Heart left ventricle (tissue), 16 donors: ENCODE measurements at places on chromosomes 16 and 17. TPM values are rescaled to one million over a fixed set of nuclear protein-coding genes. Genes with fewer than 3 reads are reported as not detected.

The PLK1 gene
- 1.1 TPM for total RNA-seq

The TBC1D3H gene
- 1.1 TPM for total RNA-seq

The GCGR gene
- total RNA-seq = not detected

The DCAKD gene
- 40.5 TPM for total RNA-seq

The RFNG gene
- total RNA-seq = 27.7 TPM

The PPP1R1B gene
- total RNA-seq = 0.54 TPM

The KRT12 gene
- total RNA-seq = not detected

The PPP1R27 gene
- total RNA-seq = not detected

The SLC13A5 gene
- not detected for total RNA-seq

The PLEKHM1 gene
- 16.9 TPM for total RNA-seq

GRCh38 chr17:67779098-67779672, 46.1 kb upstream of the BPTF start:
- DNase-seq = peak; percentile 62

GRCh38 chr17:9818760-9819159, 3.1 kb downstream of the GSG1L2 start:
- DNase-seq = no peak

GRCh38 chr17:48053758-48054237, 5.6 kb downstream of the NFE2L1 start:
- DNase-seq = no peak

- DNase-seq = no peak
Measured at GRCh38 chr17:80270104-80270503, 9.5 kb downstream of the RNF213 start.

DNA sequence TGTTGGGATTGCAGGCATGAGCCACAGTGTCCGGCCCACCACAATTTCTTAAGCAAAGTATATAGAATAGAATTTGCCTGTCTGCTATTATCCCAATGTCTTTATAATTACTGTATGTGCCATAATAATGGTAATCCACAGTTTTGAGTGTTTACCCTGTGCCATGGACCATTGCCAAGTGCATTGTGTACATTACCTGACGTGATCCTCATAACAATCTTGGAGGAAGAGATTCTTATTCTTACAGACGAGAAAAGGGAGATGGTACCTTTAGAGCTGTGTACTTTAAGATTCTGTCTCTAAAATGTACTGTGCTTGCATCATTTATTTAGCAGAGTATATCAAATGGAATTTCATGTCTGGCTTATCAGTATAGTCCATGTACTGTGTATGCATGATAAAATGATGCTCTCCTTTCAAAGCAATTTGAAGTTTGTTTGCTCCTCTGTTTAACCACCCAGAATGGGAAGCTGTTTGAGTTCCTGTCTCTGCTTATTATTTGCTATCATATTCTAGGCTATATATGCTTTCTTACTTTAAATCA, 13.8 kb upstream of the CDR2 start:
- DNase-seq = no peak

DNA sequence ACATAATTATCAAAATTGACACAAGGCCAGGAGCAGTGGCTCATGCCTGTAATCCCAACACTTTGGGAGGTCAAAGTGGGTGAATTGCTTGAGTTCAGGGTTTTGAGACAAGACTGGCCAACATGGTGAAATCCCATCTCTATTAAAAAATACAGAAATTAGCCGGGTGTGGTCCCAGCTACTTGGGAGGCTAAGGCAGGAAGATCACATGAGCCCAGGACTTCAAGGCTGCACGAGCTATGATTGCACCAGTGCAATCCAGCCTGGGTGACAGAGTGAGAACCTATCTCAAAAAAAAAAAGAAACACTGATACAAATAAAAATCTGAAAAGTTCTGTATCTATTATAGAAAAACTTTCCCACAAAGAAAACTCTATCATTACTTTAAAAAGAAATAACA, 15.5 kb downstream of the MYH10 start:
- no peak for DNase-seq

DNA sequence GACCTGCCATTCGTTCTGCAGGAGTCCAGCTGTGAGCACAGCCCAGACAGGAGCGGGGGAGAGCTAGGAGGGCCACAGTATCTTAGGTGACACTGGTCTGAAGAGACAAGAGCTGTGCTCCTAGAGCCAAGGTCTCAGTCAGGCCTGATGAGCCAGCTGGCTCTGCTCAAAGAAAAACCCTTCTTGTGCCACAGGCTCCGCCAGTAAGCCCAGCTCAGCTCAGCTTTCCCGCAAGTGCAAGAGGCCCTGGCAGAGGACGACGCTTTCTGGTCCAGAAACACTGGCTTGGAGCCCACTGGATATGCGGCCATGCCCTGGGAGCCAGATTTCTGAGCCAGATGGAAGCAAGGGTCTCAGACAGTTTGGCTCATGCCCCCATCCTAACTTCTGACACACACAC, 23.9 kb downstream of the PEMT start:
- peak; percentile 91 for DNase-seq

GRCh38 chr16:67001726-67002125, 13.3 kb downstream of the CES4A start:
- no peak for DNase-seq

- DNase-seq = no peak
Measured at GRCh38 chr17:6930749-6931148, 65.1 kb upstream of the ALOX12 start.

- DNase-seq = no peak
Measured at GRCh38 chr17:37605081-37605480, 4.1 kb downstream of the SYNRG start.

- no peak for DNase-seq
Measured at GRCh38 chr16:86471896-86472295, 38.4 kb upstream of the FOXF1 start.

DNA sequence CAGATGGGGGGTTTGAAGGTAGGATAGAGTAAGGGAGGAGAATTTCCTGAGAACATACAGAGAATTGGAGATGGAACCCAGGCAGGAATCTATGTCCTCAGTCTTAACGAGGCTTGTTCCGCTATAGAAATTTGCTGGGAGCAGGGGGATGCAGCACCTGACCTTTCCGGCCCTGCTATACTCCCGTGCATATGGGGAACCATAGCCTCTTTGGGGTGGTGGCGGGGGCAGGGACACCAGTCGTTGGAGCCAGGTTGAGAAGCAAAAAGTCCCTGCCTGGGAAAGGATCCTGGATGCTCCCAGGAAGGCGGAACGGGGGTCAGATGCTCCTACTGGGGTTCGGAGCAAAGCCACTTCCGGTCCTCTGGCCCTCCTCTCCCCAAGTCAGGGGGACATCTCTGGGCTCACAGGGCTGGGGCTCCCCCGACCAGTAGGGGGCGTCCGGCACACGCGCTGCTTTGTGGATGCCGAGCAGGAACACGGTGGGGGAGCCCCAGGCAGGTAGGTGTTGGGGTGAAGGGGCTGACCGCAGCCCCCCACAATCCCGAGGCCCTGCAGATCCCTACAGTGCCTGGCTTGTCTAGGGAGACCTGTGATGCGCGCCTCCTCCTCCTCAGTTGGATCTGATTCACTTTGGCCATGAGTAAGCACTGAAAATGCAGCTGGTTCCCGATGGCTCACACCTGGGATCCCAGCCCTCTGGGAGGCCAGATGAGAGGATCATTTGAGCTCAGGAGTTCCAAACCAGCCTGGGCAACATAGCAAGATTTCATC, 15.5 kb upstream of the TFAP4 start:
- peak; percentile 81 for DNase-seq

GRCh38 chr16:25064937-25065336, 46.6 kb upstream of the LCMT1 start:
- DNase-seq = peak; percentile 33

- DNase-seq = no peak
Measured at GRCh38 chr17:19986941-19987861, 9.6 kb upstream of the AKAP10 start.

DNA sequence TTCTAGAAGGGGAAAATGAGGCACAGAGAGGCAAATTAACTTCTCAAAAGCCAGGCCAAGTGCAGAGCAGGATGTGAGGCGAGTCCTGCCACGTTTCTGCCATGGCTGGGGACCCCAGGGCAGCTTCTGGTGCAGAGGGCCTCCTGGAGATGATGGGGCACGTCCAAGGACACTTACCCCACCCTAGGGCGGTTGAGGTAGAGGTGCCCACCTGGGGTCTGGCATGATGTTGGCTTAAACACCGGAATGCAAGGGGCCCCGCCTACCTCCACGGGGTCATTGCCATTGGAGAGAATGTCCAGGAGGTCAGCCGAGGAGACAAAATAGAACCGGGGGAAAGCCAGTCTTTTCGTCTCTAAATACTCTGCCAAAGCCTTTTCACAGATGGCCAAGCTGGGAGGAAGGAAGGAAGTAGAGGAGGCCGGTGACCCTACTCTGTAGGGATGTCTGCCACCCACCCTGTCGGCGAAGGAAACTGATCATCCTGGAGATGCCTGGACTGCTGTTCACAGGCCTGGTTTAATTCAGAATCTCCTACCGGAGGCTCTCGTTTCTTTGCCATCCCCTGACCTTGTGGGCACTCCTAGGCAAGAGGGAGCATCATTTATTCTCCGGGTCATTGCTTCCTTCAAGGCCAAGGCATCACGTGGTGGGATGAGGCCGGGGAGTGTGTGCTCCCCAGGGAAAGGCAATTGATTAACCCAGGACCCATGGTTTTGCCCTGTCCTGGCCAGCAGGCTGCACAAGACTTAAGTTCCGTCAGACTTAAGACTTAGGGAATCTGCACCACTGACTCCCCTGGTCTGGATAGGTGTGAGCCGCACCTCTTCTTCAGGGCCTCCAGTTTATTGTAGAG, 70.5 kb downstream of the DNAH17 start:
- no peak for DNase-seq

GRCh38 chr17:21272881-21273792, 11.4 kb upstream of the MAP2K3 start:
- DNase-seq = no peak

- DNase-seq = no peak
Measured at GRCh38 chr16:7550096-7550495, 217.5 kb downstream of the RBFOX1 start.

- DNase-seq = peak; percentile 47
Measured at GRCh38 chr16:24255456-24256371, at the start of gene CACNG3. Gene CACNG3, plus strand, starts transcription at chr16:24256335. Its CDS starts 420 bp downstream, at chr16:24256755.

DNA sequence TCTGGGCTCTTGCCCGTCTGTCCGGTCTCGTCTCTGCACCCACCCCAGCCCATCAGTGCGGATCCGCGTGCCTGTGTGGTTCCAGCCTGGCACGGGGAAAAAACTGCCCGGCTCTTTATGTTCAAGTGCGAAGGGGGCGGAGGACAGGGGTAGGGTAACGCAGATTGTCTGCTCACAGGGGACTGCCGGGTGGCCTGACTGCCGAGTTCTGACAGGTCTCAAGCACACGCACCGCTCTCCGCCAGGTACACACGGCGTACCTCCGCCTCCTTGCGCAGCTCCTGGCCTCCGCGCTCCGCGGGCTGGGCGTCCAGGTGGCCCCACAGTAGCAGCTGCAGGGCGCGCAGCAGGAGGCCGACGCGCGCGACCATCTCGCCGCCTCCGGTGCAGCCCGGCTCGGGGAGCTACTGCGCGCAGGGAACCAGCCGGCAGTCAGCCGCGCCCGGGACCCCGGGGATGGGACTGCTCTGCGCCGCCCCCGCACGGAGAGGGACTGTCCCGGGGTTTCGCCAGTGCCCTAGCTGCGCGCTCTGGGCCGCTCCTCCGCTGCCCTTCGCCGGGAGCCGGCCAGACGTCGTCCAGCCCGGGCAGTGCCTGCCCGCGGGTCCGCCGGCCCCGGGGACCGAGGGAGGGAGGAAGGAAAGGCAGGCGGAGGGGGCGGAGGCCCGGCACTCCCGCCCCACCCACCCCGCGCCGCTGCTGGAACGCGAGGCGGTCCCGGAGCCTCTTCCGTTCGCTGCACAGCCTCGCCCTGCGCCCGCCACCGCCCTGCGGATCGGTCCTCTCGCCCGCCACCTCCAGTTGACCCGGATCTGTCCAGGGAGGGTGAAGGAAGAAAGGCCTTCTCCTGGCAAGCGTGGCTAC, at the start of gene MMP28:
Gene MMP28, minus strand, starts transcription at position 635 of the 864 bp plus-strand sequence. Its CDS starts 264 bp downstream, at position 371.
- peak; percentile 48 for DNase-seq

- no peak for DNase-seq
Measured at GRCh38 chr16:14398014-14398717, 231.9 kb downstream of the PARN start.

DNA sequence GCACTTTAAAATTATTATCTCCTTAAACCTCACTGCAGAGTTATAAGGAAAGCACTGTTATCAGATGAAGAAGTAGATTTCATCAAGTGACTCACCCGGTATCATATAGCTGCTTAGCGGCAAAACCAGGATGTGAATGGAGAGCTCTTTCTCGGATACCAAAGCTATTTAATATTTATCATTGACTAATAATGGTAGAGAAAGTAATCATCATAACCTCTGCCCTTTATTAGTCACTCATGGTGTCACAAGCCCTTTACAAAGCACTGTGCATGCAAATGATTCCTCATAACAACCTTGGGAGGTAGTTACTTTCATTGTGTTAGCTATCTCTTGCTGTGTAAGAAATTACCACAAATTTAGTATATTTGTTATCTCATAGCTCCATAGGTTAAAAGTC, 592.9 kb downstream of the MAF start:
- DNase-seq = no peak

- DNase-seq = no peak
Measured at GRCh38 chr17:29565643-29566472, 979 bp downstream of the ABHD15 start.

GRCh38 chr17:4667166-4667565, 25.7 kb upstream of the ALOX15 start:
- no peak for DNase-seq

- DNase-seq = no peak
Measured at GRCh38 chr16:5001571-5001970, 32.2 kb downstream of the NAGPA start.

DNA sequence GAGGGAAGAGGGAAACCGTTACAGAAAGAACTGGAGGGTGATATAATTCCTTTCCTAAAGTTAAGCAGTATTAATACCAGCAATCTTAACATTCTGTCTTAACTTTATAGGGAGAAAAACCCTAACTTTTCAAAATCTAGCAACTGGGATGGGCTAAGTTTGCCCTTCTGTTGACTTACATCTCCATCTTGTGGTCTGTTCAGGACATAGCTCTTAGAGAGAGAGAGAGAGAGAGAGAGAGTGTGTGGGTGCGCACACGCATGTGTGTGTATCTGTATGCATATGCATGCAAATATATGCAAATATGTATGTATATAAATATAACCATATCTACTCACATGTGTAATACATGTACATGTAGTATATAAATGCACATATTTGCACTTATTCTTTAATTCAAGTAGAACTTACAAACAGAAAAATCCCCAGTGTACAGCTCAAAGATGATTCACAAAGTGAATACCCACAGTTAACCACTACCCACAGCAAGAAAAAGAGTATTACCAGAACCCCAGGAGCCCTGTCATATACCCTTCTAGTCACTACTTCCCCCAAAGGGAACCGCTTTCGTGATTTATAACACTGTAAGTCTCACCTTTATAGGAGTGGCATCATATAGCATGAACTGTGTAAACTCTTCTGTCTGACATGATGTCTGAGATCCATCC, 46.5 kb downstream of the STX8 start:
- no peak for DNase-seq

DNA sequence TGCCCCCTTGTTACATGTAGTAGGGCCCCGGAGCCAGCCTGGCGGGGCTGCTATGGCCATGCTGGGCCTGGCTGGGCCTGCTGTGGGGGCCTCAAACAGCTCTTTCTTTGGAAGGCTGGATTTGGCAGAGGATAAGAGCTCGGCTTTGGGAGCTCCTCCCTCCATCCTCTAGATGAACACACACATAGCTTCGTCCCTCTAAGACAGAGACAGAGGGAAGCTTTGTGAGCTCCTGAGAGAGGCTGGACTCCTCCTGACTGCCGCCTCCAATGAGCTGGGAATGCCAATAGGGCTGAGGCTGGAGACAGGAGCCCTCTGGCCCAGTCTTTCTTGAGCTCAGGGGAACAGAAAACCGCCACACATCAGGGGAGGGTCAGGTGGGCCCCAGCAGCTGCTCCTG, 37.3 kb upstream of the CDC42EP4 start:
- no peak for DNase-seq
